ENCODE measurements at places on chromosomes 3 and 15.

- no peak for DNase-seq
Measured at GRCh38 chr15:70812827-70813364, 41.1 kb downstream of the LARP6 start.

DNA sequence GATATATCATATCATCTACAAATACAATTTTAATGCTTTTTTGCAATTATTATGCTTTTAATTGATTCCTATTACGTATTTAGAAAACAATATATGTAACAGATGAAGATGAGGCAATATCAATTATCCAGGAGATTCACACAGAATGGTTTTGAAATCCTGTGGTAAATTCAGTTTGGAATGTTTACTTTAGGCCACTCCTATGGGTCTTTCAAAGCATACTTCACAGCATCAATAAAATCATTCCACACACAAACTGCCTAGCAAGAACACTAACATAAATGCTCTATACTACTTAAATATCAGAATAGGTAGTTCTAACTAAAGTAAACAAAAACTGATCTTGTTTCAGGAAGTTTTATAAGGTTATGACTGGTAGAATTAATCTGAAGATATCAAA lies 90.5 kb downstream of the FAM227B start:
- DNase-seq, result no peak

GRCh38 chr15:95416576-95416975 lies 913.9 kb upstream of the NR2F2 start:
- DNase-seq, result no peak

DNA sequence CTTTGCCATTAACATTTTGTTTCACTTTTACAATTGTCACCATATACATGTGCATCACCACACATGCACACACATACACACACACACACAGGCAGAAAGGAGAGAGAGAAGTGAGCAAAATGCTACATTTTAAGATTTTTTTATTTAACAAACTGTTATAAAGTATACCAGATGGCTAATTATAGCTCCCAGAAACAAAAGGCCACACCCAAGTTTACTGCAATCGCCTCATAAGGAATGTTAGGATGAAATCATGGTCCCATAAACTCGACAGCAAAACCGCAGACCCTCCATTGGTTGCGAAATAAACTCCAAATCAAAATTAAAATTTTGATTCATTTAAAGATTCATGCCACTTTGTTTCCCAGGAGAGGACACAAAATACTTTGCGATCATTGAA lies 16.1 kb upstream of the C15orf61 start:
- no peak for DNase-seq

GRCh38 chr3:156632601-156633000 lies 41.8 kb upstream of the TIPARP start:
- no peak for DNase-seq

DNA sequence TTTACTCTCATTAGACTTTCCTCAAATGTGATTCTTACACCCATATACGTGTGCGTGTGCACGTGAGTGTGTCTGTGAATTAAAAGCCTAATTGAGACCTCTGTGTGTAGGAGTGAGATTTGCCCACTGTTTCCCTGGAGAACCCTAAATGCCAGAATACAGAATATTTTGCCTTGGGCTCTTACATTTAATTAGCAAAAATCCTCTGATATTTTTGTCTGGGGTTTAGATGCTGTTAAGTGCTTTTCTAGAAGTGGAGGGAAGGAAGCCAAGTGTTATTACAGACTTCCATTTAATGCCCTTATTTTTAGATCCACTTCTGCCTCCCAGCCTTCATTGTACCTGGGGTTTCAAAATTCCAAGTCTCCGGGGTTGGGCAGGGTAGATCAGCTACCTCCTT lies 17.8 kb downstream of the ZNF35 start:
- DNase-seq, result no peak

GRCh38 chr3:128490915-128491690 lies 1.9 kb downstream of the GATA2 start:
- no peak for DNase-seq

- DNase-seq, result no peak
Measured at GRCh38 chr3:115022199-115022598, 124.9 kb downstream of the ZBTB20 start.

- DNase-seq, result no peak
Measured at GRCh38 chr3:134483195-134483900, 2.4 kb downstream of the ANAPC13 start.

DNA sequence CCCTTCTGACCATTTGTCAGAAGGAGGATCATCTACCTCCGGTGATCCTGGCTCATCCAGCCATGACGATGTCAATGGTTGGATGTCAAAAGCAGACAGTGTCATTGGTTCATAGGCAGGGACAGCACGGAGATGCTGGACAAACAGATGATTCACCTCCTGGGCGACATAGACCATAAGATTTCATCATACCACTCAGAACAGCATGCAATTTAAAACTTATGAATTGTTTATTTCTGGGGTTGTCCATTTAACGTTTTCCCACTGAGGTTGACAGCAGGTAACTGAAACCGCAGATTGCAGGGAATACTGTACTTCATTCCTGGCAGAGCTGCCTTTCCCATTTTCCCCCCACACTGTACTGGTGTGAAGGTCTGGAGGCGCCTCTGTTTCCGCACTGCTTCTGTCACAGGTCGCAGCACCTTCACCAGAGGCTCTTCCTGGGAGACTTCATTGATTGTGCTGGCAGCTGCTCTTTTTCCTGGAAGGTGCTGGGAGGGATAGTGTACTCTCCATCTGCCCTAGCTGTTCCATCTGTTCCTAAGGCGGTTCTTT lies 32.5 kb upstream of the TMOD3 start:
- no peak for DNase-seq

DNA sequence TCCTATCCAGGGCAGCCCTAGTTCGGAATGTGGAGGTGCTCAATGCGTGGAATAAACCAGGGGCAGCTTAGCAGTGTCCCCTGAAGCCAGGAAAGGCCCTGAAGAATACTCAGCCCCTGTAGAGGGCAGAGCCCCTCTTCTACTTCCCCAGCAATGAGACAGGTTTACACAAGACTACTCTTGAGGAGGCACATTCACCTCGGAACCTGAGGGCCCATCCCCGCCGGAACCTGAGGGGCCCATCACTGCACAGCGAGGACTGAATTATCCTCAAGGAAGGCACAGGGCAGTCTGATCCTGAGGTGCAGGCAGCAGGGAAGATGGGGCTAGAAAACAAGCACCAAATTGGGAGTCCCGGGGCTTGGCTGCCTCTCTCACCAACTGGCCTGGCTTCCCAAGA lies 22.2 kb downstream of the CCDC13 start:
- DNase-seq, result no peak

DNA sequence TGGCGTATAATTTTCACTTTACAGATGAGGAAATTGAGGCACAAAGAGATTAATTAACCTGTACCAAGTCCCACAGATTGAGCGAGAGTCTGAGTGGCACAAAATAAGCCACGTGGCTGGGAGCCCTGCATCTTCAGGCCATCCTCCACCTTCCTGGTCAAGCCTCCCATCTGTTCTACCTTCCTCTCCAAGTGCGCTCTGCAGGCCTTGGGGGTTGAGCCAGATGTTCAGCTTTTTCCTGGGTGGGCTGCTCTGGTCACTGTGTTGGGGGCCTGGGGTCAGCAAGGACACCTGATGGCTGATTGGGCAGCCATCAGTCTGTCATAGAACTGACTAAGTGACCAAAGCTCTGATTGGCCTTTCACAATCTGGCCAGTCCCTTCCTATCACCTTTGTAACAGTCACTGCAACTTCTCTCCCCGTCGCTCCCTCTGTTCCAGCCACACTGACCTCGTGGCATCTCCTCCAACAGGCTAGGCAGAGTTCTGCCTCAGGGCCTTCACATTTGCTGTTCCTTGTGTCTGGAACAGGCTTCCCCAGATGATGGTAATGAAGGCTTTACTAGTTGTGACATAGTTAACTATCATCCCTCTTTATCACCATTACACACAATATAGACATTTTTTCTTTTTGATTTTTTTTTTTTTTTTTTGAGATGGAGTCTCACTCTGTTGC lies 46.8 kb downstream of the SCN5A start:
- DNase-seq, result no peak

DNA sequence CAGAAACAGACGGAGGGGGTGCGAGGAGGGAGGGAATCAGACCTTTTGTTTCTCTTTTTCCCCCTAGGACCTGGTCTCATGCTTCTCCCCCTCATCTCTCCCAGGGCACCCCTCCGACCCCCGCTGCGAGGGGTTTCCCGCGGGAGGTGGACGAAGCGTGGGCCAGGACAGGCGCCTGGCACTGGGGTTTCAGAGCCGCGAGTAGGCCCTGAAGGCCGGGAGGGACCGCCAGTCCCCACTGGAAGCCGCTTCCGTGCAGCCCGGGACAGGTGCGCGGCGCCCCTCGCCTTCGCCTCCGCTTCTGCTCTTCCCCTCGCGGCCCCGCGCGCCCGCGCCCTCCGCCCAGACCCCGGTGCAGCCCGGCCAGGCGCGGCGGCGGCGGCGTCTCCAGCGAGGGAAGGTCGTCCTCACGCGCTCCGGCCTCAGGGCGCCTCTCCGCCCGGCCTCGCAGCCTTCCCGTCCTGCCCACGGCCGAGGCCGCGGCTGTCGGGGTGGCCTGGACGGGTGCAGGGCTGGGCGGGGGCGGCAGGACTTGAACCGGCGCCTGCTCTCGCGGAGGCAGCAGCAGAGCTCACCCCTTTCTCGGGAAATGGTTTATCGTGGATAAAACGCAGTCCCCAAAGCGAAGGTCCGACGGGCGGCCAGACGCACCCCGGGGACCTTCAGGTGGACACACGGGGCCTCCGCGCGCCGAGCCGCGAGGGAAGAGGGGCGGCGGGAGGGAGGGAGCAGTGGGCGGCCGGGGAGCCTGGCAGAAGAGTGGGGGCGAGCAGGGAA lies 31.5 kb upstream of the ADAMTS17 start:
- no peak for DNase-seq

DNA sequence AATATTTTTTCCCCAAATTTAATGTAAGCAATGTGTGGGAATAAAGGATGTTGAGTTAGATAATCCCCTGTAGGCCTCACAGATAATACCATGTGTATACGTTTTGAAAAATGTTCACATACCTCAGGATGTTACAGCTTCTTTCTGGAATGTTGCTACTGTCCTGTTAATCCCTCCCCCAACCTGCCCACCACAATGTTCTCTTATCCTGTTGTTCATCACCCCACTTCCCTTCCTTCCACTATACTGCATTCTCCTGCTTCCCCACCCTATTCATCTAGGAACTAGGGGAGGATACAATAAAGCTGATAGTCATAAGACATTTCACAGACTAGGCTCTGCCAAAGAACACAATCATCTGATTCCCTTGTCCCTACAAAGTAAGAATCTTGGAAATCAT lies 92.1 kb downstream of the IGF2BP2 start:
- peak; percentile 84 for DNase-seq

- no peak for DNase-seq
Measured at GRCh38 chr15:67879440-67880129, 39.7 kb upstream of the RNU6-1 start.

GRCh38 chr3:177899275-177900067 lies 636.8 kb upstream of the KCNMB2 start:
- DNase-seq, result no peak

DNA sequence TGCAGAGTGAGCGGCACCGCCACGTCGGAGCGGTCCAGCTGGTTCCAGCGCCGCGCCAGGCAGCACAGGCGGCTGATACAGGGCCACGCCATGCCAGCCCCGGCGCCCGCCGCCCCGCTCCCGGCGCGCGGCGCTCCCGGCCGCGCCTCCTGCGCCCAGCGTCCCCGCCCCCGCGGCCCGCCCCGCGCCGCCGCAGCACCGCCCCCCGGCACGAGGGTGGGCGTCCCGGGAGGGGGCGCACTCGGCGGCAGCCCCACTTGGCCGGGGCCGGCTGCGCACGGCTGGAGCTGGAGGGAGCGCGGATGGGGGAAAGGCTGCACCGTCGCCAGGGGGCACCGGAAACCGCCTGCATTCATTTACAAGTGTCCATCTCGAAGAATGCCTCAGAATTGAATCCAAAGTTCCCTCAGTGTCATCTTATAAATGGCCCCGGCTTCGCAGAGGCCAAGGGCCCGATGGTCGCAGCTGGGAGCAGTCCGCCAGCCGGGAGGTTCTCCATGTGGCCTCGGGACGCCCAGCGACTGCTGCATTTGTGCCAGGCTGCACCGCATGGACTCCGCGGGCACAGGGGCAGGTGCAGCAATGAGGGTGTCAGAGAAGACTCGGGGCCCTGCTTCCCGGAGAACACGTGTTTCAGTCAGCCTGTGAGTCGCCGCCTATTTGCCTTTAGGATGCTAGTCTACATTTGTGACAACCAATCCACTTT lies at the start of gene MAP6D1:
MAP6D1 (minus strand) TSS at position 122 of the 706 bp plus-strand sequence; CDS start at position 92, 30 bp downstream.
- peak; percentile 86 for DNase-seq
